ENCODE measurements at places on chromosomes 4 and X.

DNA sequence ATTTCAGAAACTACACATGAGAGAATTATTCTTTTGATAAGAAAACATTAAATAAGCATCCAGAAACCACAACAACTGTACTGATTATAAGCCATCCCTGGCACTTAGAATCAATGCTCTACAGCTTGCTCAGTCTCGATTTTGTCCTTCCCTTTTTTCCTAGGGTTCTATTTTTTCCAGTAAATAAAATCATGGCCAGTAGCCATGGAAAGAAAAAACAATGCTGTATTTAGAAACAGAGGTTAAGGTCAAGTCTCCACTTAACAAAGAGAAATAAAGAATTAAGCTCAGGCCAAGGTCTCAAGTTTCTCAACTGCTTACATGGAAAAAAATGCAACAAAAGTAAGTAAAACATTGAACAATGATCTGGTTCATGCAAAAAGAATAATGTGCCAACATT, 38.7 kb upstream of the GRID2 start:
- no peak for DNase-seq

- DNase-seq, result no peak
Measured at GRCh38 chr4:48767055-48767929, 12.8 kb downstream of the FRYL start.

DNA sequence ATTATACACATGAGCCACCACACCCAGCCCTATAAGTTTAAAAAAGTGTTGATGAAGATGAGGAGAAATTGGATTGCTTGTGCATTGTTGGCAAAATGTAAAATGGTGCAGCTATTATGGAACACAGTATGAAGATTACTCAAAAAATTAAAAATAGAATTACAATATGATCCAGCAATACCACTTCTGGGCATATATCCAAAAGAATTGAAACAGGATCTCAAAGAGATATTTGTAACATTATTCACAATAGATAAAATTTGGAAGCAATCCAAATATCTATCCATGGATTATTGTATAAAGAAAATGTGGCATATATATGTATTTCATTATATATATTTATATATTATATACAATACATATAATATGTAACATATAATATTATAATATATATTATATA, 515.6 kb upstream of the GNPDA2 start:
- no peak for DNase-seq

GRCh38 chr4:88458104-88458740, 1.3 kb downstream of the HERC5 start:
- no peak for DNase-seq

- DNase-seq, result no peak
Measured at GRCh38 chrX:112779139-112779538, 61.5 kb downstream of the AMOT start.

DNA sequence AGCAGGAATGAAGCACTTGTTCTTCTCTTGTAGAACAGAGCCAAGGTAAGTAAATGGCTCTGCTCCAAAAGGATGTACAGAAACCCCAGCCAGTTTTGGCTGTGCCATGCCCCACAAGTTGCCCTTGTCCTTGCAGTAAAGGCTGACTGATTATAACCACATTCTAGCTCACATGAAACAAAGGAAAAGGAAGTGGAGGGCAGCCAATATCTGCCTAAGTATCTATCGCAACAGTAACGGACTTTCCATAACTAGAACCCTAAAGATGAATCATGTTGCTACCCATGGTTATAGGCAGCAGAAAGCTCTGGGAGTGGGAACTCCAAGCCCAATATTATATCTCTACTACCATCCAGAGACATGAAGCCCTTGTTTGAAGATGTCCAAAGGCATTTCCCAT, 95.7 kb downstream of the COMMD8 start:
- no peak for DNase-seq

DNA sequence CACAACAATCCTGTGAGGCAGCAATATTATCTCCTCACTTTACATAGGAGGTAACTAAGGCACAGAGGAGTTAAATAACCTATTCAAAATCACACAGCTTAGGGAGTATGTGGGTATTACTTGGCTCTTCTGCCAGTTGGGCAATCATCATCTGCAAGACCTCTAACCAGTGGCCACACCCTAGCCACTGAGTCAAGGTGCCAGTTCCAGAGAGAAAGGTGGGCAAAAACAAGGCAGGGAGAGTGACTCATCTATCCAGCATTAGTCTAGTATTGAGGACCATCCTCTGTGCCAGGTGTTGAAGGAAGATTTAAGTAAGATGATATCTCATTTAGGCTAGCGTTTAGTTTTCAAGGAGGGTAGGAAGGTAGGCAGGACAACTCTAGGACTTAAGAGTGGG, 113.9 kb upstream of the EOLA2 start:
- no peak for DNase-seq

DNA sequence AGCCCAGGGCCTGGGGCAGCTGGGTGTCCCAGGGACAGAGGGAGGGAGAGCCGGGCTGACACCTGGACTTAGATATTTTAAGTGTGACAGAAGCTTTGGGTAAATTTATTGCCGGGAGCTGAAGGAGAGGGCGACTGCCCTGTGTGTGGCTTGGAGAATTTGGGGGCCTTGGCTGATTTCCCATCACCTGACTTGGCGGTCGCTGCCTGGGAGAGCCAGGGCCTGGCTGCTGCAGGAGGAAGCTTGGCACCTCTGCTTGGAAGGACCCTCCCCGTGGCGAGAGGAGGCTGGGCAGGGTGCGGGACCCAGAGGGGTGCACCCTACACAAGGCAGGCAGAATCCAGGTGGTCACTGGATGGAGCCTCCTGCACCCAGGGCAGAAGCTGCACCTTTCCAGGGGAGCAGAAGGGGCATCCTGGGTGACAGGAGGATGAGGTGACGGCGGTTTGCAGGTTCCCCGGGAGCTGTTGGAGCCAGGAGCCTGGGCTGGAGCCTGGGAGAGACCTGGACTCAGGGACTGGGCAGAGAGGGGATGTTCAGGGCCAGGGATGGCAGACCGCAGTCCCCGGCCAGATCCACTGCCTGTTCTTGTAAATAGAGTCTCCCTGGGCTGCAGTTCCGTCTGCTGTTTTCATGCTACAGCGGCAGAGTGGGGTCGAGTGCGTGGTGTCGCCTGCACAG, 72.0 kb downstream of the RGS12 start:
- no peak for DNase-seq

- DNase-seq, result peak; percentile 4
Measured at GRCh38 chr4:154332681-154333421, 158.7 kb downstream of the DCHS2 start.

- no peak for DNase-seq
Measured at GRCh38 chr4:97252615-97253154, 890.6 kb downstream of the STPG2 start.

DNA sequence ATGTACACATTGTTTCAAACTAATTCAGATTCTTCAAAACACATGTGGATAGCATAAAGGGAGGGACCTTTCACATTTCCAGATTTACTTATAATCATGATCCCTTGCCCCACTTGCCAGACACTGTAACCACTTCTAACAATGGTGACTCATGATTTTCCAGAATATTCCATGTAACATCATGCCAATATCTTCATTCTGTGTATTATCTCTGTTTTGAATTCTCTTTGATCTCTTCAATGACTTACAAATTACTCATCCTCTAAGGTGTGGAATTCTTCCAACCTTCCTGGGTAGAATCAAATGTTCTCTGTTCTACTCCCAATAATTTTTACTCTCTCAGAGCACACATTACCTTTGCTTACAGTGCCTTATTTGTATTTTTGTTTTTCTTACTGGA, 517.1 kb downstream of the PCDH7 start:
- DNase-seq, result no peak

GRCh38 chrX:123267220-123267619, 83.1 kb downstream of the GRIA3 start:
- no peak for DNase-seq

DNA sequence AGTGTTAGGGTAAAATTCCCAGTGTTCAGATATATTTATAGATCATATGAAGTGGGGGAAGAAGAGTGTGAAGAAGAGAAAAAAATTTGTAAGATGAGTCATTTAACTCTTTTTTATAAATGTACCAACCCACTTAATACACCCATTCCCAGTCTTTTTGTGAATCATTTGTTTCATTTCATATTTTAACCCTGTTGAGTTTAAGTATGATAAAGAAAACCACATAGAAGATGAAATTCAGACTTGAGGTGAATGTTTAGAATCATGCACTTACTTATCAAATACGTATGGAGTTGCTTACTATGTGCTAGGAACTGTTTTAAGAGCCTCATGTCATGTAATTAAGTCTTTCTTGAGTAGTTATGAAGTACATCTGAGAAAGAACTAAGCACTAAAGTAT, 56.6 kb upstream of the DAPP1 start:
- no peak for DNase-seq

GRCh38 chr4:78642934-78643333, 91.4 kb downstream of the ANXA3 start:
- no peak for DNase-seq

DNA sequence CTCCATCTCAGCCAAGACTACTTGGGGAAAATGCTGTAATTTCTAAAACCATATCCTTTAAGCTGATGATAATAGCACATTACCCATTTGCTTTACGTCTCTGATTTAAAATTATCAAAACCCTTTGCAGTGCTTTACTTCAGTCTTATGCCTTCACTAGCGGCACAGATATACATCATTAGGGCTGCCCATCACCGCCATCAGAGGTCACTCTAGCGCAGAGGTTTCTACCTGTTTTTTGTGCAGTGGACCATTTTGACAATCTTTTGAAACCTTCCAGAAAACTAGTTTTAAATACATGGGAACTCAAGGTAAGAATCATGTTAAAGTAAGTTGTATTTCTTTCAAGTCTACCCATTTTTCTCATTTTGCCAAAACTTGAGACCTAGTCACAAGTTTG, 592.5 kb downstream of the PPARGC1A start:
- no peak for DNase-seq

GRCh38 chrX:71106427-71106826, at the start of gene CXorf65:
TSS of gene CXorf65 (minus strand) at chrX:71106740. CDS start at chrX:71106556, 184 bp downstream.
- no peak for DNase-seq

- DNase-seq, result no peak
Measured at GRCh38 chr4:102828497-102828808, 1.1 kb upstream of the UBE2D3 start.

- no peak for DNase-seq
Measured at GRCh38 chr4:17702641-17703040, 78.8 kb downstream of the FAM184B start.

GRCh38 chr4:150679018-150679764, 97.2 kb downstream of the MAB21L2 start:
- DNase-seq, result no peak

GRCh38 chr4:125693228-125693627, 378.5 kb downstream of the FAT4 start:
- no peak for DNase-seq

- DNase-seq, result no peak
Measured at GRCh38 chr4:141569141-141569540, 67.2 kb upstream of the IL15 start.

- no peak for DNase-seq
Measured at GRCh38 chr4:176790398-176790797, 2.3 kb downstream of the VEGFC start.

DNA sequence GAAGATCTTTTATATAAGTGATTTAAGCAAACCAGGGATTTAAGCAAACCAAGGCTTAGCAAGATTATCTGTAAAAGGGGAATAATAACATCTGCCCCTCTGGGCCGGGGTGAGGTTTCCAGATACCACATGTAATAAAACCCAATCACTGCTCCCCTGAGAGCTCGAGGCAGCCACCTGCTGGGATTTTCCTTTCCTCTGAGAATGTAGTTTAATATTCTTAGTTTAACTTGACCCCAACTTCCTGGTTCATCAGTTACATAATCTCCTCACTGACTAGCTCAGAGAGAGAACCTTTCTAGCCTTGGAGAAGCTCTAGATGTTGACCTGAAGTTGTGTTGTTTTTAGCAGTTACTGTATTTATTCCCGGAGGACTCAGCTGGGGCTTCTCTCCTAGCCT, 322.4 kb downstream of the ARHGAP10 start:
- DNase-seq, result no peak

DNA sequence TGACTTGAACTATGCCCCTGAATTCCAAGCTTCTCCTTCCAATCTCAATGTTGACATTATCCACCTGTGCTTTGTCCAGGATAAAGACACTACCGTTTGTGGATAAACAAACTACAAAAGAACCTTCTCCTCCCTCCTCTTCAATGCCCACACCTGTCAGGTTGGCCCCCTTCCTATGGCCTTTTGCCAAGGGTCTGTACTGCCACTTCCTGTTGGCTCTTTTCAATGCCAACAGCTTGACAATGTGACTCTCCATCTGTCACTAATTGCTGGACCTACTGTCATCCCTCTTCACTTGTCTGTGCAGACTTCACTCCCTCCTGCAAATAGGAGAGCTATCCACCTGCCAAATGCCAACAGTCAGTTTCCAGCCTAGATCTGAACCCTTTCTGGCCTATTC, 35.8 kb upstream of the MID1 start:
- DNase-seq, result no peak

DNA sequence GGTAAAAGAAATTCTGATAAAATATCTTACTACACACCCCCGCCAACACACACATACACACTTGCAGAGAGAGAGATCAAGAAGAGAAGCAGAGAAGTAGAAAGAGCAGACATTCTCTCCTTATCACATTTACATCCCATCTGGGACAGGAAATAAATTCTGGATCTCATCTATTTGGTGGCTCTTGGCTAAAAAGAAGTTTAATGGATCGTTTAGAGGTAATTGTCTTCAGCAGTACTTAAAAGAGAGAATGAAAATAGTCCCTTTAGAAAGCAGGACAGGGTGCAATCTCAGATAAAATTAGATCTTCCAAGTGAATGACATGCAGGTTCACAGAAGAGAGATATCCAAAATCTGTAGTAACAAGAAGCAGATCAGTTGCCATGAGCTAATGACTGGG, 1392.5 kb downstream of the RAPGEF2 start:
- no peak for DNase-seq

GRCh38 chrX:36640232-36640631, 367.9 kb upstream of the FAM47C start:
- no peak for DNase-seq

DNA sequence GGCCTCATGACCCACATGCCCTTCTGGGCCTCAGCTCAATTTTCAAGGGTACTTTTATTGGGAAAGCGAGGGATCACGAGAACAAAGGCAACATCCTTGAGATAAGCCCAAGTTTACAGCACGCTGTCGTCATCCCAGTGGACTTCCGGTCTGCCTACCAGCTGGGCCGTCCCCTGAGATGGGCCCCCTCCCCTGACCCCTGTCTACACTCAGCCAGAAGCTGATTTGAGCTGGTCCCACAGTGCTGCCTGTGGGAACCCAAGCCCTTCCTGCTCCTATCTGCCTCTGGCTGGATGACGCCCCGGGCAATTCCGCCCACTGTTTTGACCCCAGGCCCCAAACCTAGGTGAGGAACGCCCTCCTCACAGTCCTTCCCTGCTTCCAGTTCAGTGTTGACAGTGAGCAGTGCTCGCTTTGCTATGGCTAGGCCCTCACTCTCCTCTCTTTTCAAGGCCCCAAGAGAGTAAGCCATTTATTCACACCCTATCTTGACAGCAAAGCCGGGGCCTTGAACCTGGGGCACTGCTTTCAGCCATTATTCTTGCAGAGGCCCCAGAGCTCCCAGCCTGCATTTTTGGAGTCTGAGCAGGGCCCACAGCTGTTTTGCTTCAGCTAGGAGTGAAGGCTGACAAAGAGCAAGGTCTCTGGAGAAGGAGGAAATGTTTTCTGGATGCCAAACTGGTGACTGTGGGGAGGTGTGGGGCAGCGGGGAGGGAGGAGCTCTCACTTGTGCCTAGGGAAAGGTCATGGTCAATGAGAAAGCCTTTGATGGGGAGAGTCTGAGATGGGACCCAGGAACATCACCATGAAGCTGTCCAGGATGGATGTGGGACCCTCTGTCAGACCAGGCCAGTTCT, 164.6 kb upstream of the BCOR start:
- peak; percentile 22 for DNase-seq
